ENCODE measurements at places on chromosomes 2 and 18.

- DNase-seq: no peak
Observed at GRCh38 chr2:66667301-66667700, 232.4 kb downstream of the MEIS1 start.

DNA sequence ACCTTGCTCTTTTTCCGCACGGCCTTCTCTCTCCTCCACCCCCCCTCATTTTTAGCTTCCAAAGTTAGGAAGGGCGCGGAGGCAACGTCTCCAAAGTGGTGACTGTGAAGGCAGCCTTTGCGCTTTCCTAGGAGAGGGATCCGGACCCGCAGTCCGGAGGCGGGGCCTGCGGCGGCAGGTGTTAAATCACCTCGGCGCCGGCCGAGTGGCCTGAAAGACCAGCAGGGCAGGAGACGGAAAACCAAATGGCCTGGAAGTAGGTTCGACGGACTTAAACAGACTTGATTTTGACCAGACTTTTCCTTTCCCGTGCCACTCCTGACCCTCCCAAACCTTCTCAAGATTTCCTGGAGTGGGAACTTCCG lies 615 bp downstream of the GORASP2 start:
- no peak for DNase-seq

GRCh38 chr18:60146220-60146960 lies 226.2 kb downstream of the MC4R start:
- DNase-seq: peak; percentile 11

GRCh38 chr2:188824125-188824524 lies 150.0 kb upstream of the COL3A1 start:
- DNase-seq: no peak

DNA sequence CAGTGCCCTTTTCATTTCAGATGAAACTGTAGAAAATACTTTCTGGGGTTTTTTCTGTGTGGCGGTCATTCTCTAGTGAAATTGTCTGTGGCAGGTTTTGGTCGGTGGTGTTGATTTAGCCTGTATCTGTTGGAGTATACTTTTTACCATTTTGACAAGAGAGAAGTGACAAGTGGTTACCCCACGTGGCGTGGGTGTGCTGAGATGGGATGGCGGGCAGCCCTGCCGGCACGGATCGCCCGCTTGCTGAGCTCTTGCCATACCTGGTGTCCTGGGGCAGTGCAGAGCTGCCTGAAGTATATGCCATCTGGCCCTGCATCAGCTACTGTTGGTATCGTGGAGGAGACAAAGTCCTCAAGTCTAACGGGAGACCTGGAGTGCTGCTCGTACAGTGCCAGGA lies 64.1 kb downstream of the MRPS9 start:
- DNase-seq: no peak

DNA sequence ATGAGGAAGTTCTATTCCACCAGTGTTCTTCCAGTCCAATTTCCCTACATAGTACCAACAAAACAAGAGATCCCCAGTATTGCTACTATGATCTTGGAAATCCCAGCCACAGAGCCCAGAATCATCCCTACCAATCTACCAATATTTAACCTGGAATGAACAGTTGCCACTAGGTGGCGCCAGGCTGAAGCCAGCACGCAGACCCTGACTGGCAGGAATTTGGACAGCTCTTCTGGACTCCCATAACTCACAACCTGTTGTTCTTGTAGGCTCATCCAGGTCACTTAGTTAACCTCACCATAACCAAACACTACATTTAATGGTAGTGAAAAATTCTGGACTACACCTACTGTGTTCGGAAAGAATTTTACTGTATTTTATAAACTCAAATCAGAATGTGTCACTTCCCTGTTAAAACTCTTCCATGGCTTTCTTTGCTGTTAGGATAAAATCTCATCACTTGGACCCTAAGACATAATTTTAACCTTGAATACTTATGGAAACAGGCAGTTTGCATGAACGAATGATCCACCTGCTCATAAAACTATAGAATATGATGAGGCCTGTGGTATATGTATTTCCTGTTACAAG lies 59.8 kb upstream of the SLC38A11 start:
- DNase-seq: no peak

DNA sequence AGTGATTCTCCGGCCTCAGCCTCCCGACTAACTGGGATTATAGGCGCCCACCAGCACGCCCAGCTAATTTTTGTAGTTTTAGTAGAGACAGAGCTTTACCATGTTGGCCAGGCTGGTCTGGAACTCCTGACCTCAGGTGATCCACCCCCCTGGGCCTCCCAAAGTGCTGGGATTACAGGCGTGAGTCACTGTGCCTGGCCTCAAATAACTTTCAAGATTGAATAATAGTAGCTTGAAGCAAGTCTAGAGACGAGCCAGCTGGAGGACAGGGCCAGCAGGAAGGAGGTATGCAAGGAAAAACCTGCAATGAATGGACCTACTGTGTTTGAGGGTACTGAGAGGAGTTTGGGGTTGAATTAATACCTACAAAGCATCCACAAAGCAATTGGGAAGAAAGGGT lies 87.5 kb downstream of the MSH2 start:
- DNase-seq: no peak

DNA sequence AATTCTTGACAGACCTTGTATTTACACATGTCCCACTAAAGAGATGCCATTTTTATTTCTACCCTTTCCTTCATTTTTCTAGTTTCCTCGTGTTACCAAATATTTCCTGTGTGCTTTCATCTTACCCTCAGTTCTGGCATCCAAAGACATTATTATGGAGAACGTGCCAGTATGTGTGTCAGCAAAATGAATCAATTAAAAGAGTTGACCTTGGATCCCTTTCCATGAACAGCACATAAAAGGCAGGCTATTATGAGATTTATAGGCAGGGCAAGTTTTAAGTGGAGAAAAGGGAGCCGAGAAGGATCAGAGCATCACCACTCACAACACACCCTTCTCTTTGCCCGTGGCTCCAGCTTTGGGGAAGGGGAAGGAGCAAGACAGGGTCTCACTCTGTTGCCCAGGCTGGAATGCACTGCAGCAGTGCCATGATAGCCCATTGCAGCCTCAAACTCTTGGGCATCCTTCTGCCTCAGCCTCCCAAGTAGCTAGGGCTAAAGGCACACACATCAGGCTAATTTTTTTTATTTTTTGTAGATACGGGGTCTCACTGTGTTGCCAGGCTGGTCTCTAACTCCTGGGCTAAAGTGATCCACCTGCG lies 149.9 kb downstream of the GFPT1 start:
- no peak for DNase-seq

Data from AG09309 (cell line).